ENCODE measurements at places on chromosomes 12 and 14. TPM values are rescaled to one million over a fixed set of nuclear protein-coding genes. Genes with fewer than 3 reads are reported as not detected.

ASCL1 gene
- not detected for total RNA-seq

TMEM179 gene
- total RNA-seq: 0.38 TPM

AMHR2 gene
- 0.86 TPM for total RNA-seq

ZBTB39 gene
- 5.3 TPM for total RNA-seq

TMBIM6 gene
- 482 TPM for total RNA-seq

AICDA gene
- total RNA-seq: 0.15 TPM

ACOT4 gene
- 2.2 TPM for total RNA-seq

MMP14 gene
- total RNA-seq: 0.41 TPM

CCDC38 gene
- total RNA-seq: 0.07 TPM

CLEC2A gene
- not detected for total RNA-seq

ERP27 gene
- not detected for total RNA-seq

KRT74 gene
- total RNA-seq: not detected

ATN1 gene
- total RNA-seq: 72.0 TPM

RTL1 gene
- 0.23 TPM for total RNA-seq

TRIM9 gene
- 13.4 TPM for total RNA-seq

RD3L gene
- total RNA-seq: not detected

CLEC4C gene
- total RNA-seq: not detected

KRT6C gene
- total RNA-seq: not detected

TMBIM4 gene
- 57.6 TPM for total RNA-seq

DLK1 gene
- total RNA-seq: 0.31 TPM

GARIN6 gene
- total RNA-seq: not detected

PTPRO gene
- total RNA-seq: not detected

STAC3 gene
- 0.36 TPM for total RNA-seq

AP1G2 gene
- 38.7 TPM for total RNA-seq

FAM186B gene
- total RNA-seq: 0.07 TPM

NGB gene
- total RNA-seq: not detected

NOXRED1 gene
- total RNA-seq: 0.07 TPM

RPGRIP1 gene
- 0.10 TPM for total RNA-seq

OAS1 gene
- 41.0 TPM for total RNA-seq

GALNT16 gene
- total RNA-seq: 2.8 TPM

TPPP2 gene
- total RNA-seq: not detected

PTHLH gene
- total RNA-seq: 13.2 TPM

RESF1 gene
- total RNA-seq: 16.2 TPM

PRB2 gene
- not detected for total RNA-seq

GSC gene
- total RNA-seq: 0.31 TPM

FBXL14 gene
- 8.7 TPM for total RNA-seq

ZDHHC22 gene
- total RNA-seq: 0.23 TPM

HCAR3 gene
- total RNA-seq: not detected

TMEM30B gene
- total RNA-seq: 0.30 TPM

KERA gene
- total RNA-seq: not detected

CLEC7A gene
- not detected for total RNA-seq

CDCA3 gene
- total RNA-seq: 82.3 TPM

EFS gene
- not detected for total RNA-seq

FITM1 gene
- not detected for total RNA-seq

FAM161B gene
- 1.6 TPM for total RNA-seq

TBX3 gene
- total RNA-seq: 53.3 TPM

APEX1 gene
- 257 TPM for total RNA-seq

ARHGAP9 gene
- total RNA-seq: 0.17 TPM

ATL1 gene
- 4.6 TPM for total RNA-seq

TAS2R19 gene
- total RNA-seq: not detected

ALDH1L2 gene
- 2.4 TPM for total RNA-seq

CEBPE gene
- 0.08 TPM for total RNA-seq

All from A549 treated with Hydrocortisone at 1 μM for 4 hours (cell line).